ENCODE measurements at places on chromosomes 1 and 21. TPM values are rescaled to one million over a fixed set of nuclear protein-coding genes. Genes with fewer than 3 reads are reported as not detected.

DNA sequence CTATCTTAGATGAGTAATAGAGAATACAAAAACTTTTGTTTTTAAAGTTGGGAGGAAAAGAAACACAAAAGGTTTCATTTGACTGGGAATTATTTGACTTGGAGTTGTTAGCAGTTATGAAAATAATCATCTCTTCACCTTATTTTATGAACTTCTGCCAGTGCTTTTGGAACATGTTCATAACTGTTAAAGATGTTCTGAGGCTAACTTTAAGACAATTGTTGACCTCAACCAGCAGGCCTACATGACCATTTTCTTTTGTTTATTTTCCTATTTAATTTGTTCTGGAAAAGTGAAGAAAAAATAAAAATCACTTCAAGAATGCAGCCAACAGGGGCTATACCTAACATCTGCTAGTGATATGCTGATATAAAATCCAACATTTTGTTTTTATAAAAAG lies 37.4 kb downstream of the JAM2 start:
- no peak for DNase-seq

GRCh38 chr1:160328184-160328583 lies 14.9 kb downstream of the COPA start:
- no peak for DNase-seq

DNA sequence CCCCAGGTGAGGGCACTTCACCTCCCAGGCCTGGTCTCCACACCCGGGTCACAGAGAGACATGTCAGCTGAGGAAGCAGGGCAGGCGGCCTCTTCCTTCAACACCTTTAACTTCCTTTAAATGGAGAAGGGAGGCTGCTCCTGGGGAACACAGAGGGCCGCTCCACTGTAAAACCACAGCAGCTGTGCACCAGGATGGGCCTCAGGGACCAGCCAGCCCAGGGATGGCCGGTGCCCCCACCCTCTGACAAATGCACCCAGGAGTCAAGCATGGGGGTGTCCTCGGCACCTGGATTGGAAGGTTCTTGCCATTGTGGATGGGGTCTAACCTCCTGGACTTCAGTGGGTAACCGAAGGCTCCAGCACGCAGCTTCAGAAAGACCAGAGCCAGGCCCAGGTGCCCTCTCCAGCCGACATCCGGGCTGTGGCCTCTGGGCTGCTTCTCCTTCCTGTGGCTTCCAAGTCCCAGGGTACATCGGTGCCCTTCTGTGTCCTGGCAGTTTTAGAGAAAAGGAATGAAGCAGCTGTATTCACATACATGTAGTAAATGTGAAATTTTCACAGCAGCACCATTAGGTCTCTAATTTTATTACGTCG lies 121.7 kb upstream of the COL6A1 start:
- no peak for DNase-seq

DNA sequence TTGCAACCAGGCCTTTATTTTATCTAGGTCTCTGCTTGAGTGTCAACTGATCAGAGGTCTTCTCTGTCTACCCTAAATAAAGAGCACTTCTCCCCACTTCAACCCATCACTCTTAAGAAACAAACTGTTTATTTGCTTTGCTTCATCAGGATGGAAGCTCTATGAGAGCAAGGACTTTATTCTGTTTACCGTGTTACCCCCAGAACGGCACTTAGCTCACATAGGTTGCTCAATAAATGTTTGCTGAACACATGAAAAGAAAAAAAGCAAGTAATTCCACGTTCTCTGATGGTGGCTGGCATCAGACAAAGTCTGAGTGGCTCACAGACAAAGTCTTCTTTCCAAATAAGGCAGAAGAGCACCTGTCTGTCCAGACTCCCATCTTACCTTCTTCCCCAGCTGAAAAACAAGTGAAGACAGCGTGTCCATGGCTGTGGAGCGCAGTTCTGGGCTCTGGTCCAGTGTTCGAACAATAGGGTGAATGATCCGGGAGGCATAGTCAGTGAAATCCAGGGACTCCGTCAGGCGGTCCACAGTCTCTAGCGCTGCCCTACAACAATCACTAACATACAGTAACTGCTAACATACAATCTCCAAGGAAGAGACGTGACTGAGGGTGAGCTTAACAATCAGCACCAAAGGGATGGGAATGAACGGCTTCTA lies 22.9 kb downstream of the ANGPTL7 start:
- DNase-seq: no peak

- no peak for DNase-seq
These were observed 30.5 kb upstream of the CLCA4 start for GRCh38 chr1:86516335-86516734.

DNA sequence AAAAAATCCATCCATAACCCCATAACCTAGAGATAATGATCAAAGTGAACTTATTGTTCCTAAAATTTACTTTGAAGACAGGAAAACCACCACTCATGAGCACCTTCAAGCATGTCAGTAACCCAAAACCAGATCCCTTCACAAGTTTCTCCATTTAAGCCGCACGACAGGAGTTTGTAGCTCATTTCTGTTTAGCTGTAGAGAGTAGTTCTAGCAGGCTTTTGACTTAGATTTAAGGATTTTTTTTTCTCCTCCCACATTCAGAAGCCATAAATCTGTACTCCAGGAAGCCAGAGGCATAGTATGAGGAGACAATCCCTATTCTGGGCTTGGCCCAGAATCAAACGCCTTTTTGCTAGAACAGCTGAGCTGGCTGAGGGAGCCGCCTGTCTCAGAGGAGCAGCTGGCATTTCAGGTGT lies 25.6 kb downstream of the TOMM20 start:
- no peak for DNase-seq

DNA sequence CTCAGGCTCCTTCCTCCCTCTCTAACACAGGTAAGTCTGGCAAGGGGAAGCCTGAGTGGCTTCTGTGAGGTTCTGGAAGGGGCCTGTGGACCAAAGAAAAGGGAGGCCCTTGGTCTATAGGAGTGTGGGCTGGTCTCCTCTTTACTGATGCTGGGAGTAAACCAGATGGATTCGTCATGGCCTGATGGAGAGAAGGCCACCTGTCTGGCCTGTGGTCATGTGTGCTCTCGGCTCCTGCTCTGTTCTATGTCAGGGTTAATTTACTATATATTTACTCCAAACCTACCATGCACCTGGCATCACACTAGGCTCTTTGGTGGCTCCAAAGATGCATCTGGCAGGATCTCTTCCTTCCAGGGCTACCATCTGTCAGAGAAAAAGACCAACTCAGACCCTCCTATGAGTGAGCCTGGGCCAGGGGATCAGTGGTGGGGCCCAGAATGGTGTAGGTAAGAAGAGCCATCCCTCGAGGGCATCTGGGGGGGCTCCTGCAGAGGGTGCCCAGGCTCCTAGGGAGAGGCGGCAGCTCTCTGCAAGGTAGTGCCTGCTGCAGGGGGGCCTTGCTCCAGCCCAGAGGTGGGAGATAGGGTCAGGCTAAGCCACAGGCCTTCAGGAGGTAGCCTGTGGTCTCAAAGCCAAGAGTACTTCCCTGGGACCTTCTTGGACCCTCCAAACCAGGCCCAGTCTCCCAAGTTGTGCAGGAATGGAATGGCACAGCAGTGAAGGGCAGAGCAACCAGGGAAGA lies 68.2 kb upstream of the SELENON start:
- no peak for DNase-seq

DNA sequence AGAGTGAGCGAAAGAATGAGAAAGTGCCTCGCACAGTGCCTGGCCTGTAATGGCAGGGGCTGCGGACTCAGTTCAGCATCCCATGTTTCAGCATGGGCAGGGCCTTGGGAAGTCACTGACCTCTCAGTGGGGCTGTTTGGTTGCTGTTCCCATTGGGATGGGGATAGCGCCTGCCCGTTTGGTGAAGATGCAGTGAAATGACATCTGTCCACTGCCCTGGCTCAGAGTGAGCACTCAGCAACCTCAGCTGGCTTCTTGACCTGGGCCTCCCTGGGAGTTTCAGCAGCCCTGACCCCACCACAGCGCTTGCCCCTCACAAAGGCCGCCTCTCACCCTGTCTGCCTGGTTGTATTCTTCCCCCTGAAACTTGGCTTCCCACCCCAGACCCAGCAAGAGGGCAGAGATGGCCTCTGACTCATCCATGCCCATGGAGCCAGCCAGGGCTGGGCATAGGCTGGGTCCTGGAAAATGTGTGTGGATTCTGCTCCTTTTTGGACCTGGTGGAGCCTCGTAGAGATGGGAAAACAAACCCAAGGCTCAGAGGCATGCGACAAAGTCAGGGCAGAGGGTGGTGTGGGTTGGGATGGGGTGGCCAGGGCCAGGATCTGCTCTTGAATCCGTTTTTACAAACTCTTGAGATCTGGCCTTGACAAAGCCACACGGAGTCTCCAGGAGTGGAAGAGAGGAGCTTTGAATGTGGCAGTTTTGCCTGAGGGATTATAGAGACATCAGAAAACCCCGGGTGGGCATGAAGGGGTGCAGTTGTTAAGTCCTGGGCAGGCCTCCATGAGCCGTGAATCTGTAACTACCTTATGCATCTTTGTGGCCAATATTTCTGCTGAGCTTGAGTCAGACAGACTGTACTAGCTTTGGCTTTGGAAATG lies 1.2 kb downstream of the XKR8 start:
- DNase-seq: no peak

DNA sequence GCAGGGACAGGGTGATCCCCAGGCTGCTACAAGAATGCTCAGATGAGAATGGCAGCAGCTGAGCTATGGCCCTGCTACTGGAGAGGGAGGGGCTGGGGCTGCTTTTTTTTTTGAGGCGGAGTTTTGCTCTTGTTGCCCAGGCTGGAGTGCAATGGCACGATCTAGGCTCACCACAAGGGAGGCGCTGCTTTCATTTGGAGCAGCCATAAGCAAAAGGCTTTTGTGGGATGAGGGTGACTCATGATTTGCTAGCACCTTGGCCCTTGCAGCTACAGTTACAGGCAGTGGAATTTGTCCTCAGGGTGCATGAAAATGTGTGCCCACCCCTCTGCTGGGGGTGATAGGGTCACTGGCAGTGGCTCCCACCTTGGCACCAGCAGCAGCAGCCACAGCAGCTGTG lies 32.4 kb upstream of the CYP4A22 start:
- DNase-seq: no peak

DNA sequence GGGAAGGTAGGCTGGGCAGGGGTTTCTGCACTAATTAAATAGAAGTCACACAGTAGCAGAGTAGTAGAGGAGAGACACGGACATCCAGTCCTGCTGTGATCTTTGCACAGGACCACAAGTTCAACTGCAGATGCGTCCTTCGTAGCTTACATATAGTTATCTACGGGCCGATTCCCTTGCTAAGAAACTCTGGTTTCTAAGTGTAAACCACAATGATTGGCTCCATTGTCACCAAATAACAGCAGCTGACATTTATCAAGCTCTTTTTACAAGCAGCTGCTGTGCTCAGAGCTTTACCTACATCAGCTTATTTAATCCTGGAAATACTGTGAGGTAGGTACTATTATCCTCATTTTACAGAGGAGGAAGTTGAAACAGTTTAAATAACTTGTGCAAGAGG lies 3.1 kb downstream of the SLC45A3 start:
- DNase-seq: no peak

- DNase-seq: no peak
These were observed 29.0 kb downstream of the THAP3 start for GRCh38 chr1:6653436-6654290.

GRCh38 chr1:207218512-207219362 lies 102.7 kb upstream of the CD55 start:
- DNase-seq: no peak

GRCh38 chr1:94926126-94926914 lies 590 bp downstream of the CNN3 start:
- DNase-seq: peak; percentile 65

GRCh38 chr1:236914375-236914774 lies 89.9 kb downstream of the MT1HL1 start:
- no peak for DNase-seq

The SLC1A7 gene
- 0.07 TPM for total RNA-seq

The PROK1 gene
- total RNA-seq: not detected

The C1QB gene
- 0.61 TPM for total RNA-seq

The ATP1A2 gene
- total RNA-seq: 25.6 TPM
